ENCODE measurements at places on chromosomes 7 and 10. TPM values are rescaled to one million over a fixed set of nuclear protein-coding genes. Genes with fewer than 3 reads are reported as not detected.

Gene ACSL5
- 66.1 TPM for total RNA-seq

Gene DEPP1
- 174 TPM for total RNA-seq

Gene EXOC6
- total RNA-seq: 364 TPM

Gene KLF14
- total RNA-seq: not detected

Gene HTR5A
- total RNA-seq: not detected
